ENCODE measurements at places on chromosomes 3 and 15.

DNA sequence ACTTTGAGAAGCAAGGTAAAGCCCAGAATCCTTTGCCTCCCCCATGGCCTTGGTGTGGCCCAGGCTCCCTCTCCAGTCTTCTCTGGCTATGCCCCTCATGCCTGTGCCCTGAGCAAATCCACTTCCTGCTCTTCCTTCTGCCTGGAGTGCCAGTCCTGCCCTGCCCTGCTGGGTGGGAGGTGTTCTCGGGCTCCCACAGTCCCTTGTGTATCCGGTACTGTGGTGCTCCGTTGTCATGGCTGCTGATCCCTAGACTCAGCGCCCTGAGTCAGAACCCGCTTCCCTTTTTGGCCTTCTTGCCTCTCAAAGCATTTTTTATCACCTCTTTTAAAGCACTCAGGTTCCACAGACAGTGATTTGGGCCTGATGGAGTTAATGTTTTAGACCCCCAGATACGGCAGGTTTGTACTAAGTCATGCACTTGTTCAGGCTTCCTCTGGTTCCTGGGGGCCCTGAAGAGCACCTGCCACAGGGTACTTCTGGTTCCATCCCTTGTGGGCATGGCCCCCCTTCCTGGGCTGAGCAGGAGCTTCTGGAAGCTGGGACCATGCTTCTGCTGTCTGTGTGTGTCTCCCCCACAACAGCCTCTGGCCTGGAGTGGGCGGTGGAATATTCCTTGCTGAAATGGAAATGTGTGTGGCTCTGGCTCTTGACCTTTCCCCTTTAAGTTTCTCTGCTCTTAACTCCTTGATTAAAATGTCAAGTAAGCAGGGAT, 29.6 kb upstream of the ADAMTS7 start:
- peak; percentile 7 for DNase-seq

- no peak for DNase-seq
Measured at GRCh38 chr3:126270145-126270811, 86.9 kb downstream of the KLF15 start.

DNA sequence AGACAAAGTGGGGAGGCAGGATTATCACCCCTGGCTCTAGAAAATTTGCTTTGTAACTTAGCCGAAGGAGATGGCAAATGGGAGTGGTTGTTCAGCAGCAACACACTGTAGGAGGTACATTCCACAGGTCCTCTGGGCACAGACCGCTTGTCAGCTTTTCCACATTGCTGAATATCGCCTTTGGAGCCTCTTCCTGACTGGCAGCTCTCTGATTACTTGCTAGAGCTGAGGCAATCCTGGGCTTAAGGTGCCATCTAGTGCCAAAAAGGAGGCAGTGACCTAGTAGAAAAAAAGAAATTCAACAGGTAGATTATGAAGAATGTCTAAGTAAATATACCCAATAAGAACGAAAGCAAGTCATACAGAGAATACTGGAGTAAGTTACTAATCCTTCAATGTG, 13.1 kb upstream of the SCN5A start:
- no peak for DNase-seq

- no peak for DNase-seq
Measured at GRCh38 chr3:86208772-86209171, 782.2 kb downstream of the VGLL3 start.

DNA sequence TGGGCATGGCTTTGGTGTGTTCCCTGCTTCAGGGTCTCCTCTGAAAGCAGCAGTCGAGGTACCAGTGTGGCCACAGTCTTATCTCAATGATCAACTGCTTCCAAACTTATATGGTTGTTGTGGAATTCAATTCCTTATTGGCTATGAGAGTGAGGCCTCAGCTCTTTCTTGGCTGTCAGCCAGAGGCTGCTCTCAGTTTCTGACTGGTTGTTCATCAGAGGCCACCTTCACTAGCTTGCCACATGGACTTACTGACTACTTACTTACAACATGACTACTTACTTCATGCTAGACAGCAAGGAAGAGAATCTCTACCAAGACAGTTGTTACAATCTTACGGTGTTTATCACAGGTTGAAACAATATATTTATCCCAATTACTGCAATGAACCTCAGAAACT, 789.2 kb downstream of the DIPK2A start:
- no peak for DNase-seq

DNA sequence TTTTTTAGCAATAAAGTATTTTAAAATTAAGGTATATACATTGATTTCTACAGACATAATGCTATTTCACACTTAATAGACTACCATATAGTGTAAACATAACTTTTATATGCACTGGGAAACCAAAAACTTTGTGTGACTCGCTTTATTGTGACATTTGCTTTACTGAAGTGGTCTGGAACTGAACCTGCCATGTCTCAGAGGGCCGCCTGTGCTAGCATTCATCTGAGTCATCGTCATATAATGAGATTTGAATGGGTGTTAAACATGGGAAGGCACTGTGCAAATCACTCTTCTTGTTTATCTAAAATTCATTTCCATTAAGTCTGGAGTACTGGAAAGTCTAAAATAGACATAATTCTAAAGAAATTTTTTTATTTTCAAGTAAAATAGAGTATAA, 12.9 kb downstream of the EIF2AK4 start:
- no peak for DNase-seq
